ENCODE measurements at places on chromosomes 5 and 9.

GRCh38 chr5:135269931-135270421, 129.1 kb downstream of the MACROH2A1 start:
- DNase-seq = no peak

DNA sequence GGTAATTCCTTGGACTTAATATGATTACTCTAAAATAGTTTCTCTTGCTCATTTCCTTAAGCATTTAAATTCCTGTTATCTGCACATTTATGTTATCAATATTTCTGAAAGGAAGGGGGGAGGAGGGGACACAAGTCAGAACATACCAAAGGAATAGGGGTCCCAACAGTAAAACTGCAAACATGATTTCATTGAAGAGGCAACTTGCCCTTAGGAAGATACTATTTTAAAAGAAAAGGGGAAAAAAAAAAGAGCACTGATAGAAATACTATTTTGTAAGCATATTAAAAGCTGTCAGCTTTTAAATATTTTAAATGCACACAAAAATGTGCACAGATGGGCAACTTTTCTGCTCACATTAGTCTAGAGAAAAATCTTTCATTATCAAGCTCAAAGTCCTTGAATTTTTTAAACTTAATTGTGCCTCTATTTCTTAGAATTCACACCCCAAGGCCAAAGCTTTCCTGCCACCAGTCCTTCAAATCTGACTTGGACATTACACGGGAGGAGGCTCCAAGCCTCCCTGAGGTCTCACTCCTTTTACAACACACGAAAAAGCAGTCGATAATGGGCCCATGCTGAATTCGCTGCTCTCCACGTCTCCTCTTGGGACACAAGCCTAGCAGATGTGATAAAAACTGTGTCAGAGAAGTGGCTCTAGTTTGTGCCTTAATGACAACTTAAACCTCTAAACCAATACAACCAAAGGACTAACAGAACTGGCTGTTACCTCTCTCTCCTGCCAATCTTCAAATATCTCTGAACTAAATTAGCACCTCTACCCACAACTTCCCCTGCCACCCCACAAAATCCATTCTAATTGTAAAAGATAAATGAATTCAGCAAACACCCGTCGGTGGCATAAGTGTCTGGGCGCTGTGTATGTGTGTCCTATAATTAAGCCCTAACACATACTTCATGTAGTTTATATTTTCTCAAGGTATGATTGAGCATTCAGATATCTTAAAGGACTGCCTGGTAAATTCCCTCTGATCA, 154.3 kb downstream of the DENND1A start:
- no peak for DNase-seq

DNA sequence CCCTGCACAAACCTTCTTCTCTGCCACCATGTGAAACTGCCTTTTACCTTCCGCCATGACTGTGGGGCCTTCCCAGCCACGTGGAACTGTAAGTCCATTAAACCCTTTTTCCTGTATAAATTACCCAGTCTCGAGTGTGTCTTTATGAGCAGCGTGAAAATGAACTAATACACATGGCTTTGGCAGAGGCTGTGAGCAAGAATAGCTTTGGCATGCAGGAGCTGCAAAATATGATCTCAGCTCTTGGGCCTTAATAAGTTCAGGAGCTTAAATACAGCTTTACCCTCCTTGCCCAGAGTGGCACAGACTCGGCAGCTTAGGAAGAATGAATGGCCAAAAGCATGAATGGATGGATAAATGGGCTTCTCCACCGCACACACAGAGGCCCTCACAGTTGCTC, 15.7 kb upstream of the SLC36A1 start:
- DNase-seq = no peak

- DNase-seq = no peak
Measured at GRCh38 chr5:155983954-155984353, 343.0 kb upstream of the SGCD start.

DNA sequence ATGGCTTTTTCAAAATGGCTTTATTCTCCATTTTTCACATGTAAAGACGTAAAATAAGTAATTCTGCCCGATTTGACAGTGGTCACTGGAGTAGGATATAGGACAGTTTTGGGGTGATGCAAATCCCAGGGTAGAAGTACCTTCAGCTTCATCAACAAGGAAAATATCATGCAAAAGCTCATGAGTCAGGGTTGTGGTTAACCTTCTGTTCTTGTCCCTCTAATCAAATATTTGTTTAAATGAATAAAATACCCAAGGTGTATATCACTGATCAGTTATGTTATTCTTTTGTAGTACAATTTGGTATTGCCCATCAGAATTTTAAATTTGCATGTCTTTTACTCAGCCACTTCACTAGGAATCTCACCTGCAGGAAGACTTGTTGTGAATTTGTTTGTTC, 40.0 kb downstream of the FBXL7 start:
- DNase-seq = no peak

- no peak for DNase-seq
Measured at GRCh38 chr5:5787373-5787772, 364.9 kb downstream of the ICE1 start.

DNA sequence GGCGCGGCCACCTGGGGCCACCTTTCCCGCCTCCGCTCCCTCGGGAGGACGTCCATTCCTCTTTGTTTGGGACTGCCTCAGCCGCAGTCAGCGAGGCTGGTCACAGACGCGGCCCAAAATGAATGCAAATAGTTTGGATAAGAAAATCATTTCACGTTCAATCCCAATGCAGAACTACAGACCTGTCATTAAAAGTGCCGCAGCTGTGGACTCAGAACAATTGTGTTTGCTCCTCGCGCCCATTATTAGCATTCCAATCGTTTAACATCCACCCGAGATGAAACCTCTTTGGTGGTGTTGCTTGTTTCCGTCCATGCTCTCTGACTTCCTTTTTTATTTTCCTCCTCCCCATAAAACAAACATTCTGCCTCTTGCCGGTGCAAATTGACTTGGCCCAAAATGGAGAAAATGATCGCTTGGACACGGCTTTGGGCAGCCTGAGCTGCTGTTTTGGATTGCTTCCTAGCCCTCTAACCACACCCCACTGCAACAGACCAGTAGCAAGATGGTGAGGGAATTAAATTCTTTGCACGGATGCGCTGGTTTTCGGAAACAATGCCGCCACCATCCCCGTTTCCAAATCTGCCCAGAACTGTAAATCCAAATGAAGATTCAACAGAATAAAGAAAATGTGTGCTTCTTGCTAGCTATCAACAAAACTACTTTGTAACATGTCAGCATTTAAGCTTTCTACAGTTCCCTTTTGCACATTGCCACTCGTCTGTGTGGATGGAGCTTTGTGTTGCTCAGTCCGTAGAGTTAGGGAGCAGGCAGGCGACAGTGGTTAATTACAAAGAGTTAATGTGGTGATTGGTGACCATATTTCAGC, 784 bp downstream of the NLN start:
- peak; percentile 13 for DNase-seq

DNA sequence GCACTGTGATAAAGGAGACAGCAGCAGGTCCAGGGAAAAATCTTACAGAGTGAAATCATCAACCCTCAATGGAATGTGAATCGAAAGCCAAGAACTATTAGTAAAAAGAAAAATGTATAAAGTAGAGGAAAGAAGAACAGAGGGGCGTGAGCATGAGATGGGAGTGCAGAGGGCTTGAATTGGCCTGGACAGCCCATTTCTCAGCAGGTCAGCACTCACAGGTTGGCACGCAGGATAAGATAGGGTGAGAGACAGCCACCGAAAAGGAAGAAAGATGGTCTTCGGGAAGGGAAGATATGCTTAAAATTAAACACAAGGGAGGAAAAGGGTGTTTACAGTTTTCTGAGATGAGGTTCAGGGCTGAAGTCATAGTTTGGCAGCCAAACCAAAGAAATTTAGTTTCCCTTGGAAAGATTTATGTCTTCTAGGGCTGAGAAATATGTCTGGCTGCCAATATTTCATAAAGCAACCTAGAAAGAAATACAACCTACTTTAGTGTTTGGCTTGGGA, 524.7 kb downstream of the SPATA31D1 start:
- no peak for DNase-seq
